ENCODE measurements at places on chromosomes 7 and 10.

- DNase-seq = no peak
- H3K36me3 ChIP-seq = no peaks in the 10 kb centered on the region
- H3K4me3 ChIP-seq = no peak overlapping the region
These were observed 37.6 kb downstream of the ANK3 start for GRCh38 chr10:60352105-60352504.

DNA sequence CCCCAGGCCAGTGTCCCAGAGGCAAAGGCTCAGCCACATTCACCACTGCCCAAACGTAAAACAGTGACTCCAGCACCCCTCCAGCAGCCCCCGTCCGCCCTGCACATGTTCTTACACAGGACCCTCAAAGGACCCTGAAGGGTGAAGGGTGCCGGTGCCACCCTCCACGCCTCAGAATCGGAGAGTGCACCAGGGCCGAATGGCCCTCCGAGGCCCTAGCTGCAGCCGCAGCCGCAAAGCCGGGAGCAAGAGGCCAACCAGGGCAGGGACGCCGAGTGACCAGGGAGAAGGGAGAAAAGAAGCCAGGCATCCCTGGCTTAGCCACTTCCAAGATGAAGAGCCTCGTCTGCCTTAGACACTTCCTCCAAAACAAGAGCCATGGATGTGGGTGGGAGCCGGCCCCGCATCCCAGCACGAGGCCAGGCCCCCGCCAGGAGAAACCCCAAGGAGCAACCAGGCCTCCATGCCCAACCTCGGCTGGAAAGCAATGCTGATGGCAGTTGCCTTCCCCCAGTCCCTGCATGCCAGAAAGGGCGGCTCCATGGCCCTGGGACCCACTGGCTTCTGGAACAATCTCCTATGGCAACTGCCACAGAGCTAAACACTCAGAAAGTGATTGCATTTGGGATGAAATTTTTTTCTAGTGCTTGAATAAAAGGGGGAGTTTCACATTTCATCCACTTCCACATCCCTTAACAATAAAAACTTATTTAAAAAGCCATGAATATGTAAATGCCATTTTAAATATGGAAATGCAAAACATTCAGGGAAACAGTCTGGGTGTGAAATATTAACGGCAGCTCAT lies 92.3 kb downstream of the MAD1L1 start:
- no peak overlapping the region for H3K4me3 ChIP-seq
- no peaks in the 10 kb centered on the region for H3K36me3 ChIP-seq
- no peaks in the 10 kb centered on the region for H3K4me1 ChIP-seq
- no peak for DNase-seq
- H3K27me3 ChIP-seq = no peaks in the 10 kb centered on the region

DNA sequence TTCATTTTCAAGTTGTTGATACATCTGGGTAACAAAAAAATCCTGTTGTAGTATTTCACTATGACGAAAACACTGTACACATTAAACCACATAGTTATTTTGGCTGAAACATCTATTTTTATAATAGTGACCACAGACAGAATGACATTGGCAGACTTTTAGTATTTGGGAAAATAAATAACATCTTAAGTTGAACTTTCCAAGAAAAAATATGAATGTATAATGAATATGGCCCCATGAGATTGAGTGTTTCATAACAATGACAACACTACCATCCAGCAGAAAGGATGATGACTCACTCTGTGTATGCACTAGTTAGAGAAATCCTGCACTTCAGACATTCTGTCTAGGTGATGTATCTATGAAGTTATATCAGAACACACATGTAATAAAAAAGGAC lies 118.1 kb downstream of the SEMA3D start:
- no peak overlapping the region for H3K27ac ChIP-seq
- H3K4me1 ChIP-seq = peaks cover 6% of the 10 kb centered on the region
- H3K27me3 ChIP-seq = no peaks in the 10 kb centered on the region
- no peaks in the 10 kb centered on the region for H3K36me3 ChIP-seq

DNA sequence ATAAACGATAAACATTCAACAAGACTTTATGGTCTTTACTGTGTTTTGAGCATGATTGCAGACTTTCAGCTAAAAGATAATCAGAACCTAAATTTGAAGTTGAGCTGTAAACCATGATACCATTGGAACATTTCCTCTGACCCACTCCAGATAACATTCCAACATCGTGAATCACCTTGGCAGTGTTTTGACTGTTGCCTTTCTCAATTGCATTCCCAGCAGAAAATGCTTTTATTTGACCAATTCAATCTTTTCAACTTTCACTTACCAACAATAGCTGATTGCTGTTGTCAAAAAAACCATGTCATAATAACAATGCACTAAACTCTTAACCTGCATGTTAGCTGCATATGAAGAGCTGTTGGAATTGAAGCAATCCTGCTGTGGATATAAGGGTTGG lies 165.5 kb downstream of the MDFIC start:
- H3K4me1 ChIP-seq = no peaks in the 10 kb centered on the region
- no peaks in the 10 kb centered on the region for H3K36me3 ChIP-seq
- no peak overlapping the region for H3K4me3 ChIP-seq
- no peak overlapping the region for H3K27ac ChIP-seq
- no peak for DNase-seq

- no peak overlapping the region for H3K27ac ChIP-seq
- H3K27me3 ChIP-seq = no peaks in the 10 kb centered on the region
- no peak for DNase-seq
- no peaks in the 10 kb centered on the region for H3K36me3 ChIP-seq
- no peak overlapping the region for H3K4me3 ChIP-seq
These were observed 2.2 kb downstream of the MEOX2 start for GRCh38 chr7:15684111-15684800.

DNA sequence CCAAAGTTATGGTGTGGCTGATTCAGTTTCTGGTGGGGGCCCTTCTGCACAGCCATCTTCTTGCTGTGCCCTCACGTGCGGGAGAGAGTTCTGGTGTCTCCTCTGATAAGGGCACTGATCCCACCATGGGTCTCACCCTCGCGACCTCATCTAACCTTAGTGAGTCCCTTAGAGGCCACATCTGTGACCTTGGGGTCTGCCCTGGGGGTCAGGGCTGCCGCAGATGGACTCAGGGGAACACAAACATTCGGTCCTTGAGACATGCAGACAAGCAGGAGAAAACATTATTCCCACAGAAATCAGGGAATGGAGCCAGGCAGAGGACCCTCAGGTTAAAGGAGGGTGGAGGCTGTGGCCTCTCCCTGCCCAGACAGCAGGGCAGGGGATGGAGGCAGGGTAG lies 177.9 kb downstream of the DNAJB6 start:
- no peaks in the 10 kb centered on the region for H3K36me3 ChIP-seq
- H3K27ac ChIP-seq = no peak overlapping the region
- peak; percentile 30 for DNase-seq
- H3K27me3 ChIP-seq = no peaks in the 10 kb centered on the region
- H3K4me3 ChIP-seq = no peak overlapping the region
